ENCODE measurements at places on chromosomes 5 and 9.

- no peak for DNase-seq
These were observed 6.4 kb upstream of the ABLIM3 start for GRCh38 chr5:149134778-149135500.

DNA sequence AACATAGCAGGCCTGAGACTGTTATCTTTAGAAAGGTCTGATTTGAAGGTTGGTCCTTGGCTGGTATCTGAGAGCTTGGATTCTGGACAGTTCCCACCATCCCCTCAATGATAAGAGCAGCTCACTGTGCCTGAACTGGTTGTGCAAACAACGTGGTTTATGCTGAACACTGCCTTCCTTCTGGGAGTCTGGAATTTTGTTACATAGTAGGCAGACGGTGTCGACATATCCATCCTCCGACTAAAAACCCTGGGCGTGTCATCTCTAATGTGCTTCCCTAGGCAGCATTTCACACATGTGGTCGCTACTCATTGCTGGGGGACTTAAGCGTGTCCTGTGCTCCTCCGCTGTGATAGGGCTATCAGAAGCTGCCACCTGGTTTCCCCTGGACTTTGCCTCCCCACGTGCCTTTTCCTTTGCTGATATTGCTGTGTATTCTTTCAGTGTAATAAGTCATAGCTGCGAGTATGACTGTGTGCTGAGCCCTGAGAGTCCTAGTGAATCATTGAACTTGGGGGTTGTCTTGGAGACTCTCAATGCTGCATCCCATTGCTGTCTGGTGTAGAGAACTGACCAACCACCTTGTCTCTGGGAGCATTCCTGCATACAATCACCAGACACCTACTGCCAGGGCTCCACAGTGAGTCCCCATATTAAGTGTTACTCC, 119.1 kb upstream of the TBC1D2 start:
- DNase-seq, result no peak

DNA sequence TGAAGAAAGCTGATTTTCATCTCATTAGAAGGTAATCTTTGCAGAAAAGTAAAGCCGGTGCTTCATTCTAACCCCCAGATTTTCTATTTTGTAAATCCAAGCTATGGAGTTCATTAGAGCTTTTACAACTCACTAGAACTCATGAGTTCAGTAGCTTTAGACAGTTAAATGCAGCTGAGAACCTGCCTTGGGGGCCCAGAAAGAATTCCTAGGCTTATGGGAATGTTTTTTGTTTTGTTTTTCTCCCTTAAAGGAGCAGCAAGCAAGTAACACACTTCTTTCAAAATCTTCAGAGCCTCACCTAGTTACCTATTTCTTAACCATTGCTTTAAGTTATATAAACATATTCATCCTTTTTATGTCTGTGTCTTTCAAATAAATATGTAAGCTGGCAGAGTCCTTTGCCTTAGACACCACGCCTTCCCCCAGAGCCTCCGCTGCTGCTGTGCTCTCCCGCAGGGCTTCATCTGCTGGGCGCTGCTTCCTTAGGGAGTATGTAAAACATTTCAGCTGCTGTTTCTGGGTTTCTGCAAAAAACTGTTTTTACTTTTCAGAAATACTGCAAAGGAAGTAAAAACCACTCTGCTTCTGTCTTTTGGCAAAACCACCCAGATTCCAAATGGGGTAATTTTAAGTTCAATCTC, 132.9 kb downstream of the CDC42SE2 start:
- DNase-seq, result no peak

- DNase-seq, result no peak
These were observed 1417.0 kb upstream of the ACO1 start for GRCh38 chr9:30967476-30967875.

DNA sequence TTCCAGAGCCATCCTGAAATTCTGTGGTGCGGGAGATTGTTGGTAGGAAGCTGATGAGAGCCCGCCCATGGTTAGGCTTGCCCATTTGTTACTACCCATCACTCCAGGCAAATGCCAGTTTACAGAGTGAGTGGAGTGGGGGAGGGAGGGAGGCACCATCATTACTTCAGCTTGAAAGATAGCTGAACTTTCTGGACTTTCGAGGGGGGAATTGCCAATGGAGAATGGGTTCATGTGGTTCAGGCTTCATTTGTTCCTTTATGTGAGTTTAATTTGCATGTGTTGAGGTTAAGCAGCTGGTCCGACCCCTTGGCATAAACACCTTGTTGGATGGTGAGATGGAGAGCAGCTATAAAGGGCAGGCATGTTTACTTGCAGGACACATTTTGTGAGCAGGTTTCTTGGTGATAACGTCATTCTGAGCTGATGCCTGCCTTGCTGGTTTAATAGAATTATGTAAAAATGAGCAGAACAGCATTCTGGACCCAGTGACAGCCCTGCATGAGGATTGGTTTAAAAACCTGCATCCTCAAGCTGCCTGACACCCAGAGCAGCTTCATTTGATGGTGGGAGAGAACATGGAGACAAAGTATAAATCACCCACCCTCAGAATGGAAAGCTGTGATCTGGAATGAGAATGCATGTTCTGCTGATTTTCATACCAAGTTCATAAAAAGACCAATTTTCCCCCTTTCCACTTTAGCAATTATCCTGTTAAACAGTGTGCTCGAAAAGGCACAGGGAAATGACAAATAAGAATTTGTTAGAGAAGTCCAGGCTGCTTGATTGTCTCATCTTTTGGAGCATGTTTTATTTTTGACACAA, 106.3 kb downstream of the TRIO start:
- DNase-seq, result no peak

All from stimulated activated CD8-positive, alpha-beta memory T cell treated with anti-CD3 and anti-CD28 coated beads, Interleukin-2, amount 100 ng/mL, for 1 hour (primary cell).